ENCODE measurements at places on chromosomes 13 and 19. TPM values are rescaled to one million over a fixed set of nuclear protein-coding genes. Genes with fewer than 3 reads are reported as not detected.

HSH2D gene
- polyA plus RNA-seq, result 0.13 TPM

ZNF490 gene
- polyA plus RNA-seq, result 3.0 TPM

IGSF23 gene
- polyA plus RNA-seq, result not detected

GJA3 gene
- 1.9 TPM for polyA plus RNA-seq

NCCRP1 gene
- 0.13 TPM for polyA plus RNA-seq

CLDND2 gene
- 0.90 TPM for polyA plus RNA-seq

All from muscle of arm (tissue), 14 donors.